ENCODE measurements at places on chromosomes 1 and 21. TPM values are rescaled to one million over a fixed set of nuclear protein-coding genes. Genes with fewer than 3 reads are reported as not detected.

Gene NCMAP
- 0.34 TPM for total RNA-seq

DNA sequence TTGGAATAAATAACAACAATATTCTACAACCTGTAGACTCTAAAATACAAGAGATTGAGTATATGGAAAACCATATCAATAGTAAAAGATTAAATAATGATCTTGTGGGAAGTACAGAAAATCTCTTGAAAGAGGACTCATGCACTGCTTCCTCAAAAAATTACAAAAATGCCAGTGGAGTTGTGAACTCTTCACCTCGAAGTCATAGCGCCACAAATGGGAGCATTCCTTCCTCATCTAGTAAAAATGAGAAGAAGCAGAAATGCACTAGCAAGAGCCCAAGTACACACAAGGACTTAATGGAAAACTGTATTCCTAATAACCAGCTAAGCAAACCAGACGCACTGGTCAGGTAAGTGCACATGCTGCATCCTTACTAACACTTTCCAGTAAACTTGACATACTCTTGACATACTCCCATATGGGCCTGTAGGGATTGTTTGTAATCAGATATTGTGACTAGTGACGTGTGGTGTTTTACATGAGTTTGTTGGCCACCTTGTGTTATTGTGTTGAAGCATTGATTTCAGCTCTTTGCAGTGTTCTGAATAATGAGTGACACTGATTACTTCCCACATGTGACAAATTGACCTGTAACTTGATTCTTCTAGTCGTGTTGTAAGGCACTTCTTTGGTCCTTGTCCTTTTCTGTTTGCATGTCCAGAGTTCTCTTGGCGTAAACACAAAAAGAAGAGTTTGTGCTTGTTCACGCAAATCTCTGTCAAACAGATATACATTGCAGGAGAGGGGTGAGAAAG is 28.0 kb downstream of the MACO1 start:
- no peaks in the 10 kb centered on the region for H3K27me3 ChIP-seq
- H3K4me1 ChIP-seq: no peaks in the 10 kb centered on the region
- H3K4me3 ChIP-seq: no peak overlapping the region
- peaks cover 47% of the 10 kb centered on the region for H3K36me3 ChIP-seq

DNA sequence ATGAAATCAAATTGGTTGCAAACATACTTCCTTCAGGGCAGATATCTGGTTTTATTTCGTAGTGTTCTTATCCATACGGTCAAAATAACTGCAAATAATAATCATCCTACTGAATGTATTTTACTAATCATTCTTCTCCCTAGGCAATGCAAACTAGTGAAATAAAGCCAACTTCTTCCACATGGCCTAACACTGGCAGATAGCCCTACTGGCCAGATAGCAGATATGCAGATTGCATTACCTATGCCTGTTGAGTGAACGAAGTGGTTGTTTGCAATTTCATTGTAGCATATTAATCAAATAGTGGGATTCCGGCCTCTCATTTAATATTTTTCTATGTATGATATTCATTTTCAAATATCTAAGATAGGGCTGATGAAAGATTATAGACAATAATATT is 116.2 kb downstream of the CENPF start:
- no peaks in the 10 kb centered on the region for H3K4me1 ChIP-seq
- H3K4me3 ChIP-seq: no peak overlapping the region
- H3K27me3 ChIP-seq: no peaks in the 10 kb centered on the region
- no peak for DNase-seq

DNA sequence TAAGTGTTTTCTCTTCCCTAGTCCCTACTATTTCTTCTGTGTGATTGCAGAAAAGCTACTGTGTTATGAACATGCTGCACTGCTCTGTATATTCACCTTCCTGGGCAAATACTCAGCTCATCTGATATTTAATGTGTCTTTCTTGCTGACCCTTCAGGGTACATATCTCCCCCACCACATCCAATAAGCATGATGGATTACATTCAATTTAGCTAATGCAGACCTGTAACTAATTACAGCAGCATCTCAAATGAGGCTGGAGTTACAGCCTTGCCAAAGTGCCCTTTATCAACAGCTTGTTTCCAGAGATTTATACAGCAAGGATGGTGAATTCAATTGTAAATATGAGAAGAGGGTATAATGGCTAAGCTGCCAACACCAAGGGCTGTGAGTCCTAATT is 144.0 kb downstream of the KCNH1 start:
- no peak for DNase-seq
- no peak overlapping the region for H3K4me3 ChIP-seq
- H3K27ac ChIP-seq: no peak overlapping the region
- no peaks in the 10 kb centered on the region for H3K4me1 ChIP-seq
- no peaks in the 10 kb centered on the region for H3K27me3 ChIP-seq
- no peaks in the 10 kb centered on the region for H3K36me3 ChIP-seq

- no peak overlapping the region for H3K27ac ChIP-seq
- H3K36me3 ChIP-seq: no peaks in the 10 kb centered on the region
- H3K4me3 ChIP-seq: no peak overlapping the region
- H3K4me1 ChIP-seq: no peaks in the 10 kb centered on the region
- no peak for DNase-seq
Observed at GRCh38 chr21:22791376-22791775, 1793.2 kb downstream of the NCAM2 start.

DNA sequence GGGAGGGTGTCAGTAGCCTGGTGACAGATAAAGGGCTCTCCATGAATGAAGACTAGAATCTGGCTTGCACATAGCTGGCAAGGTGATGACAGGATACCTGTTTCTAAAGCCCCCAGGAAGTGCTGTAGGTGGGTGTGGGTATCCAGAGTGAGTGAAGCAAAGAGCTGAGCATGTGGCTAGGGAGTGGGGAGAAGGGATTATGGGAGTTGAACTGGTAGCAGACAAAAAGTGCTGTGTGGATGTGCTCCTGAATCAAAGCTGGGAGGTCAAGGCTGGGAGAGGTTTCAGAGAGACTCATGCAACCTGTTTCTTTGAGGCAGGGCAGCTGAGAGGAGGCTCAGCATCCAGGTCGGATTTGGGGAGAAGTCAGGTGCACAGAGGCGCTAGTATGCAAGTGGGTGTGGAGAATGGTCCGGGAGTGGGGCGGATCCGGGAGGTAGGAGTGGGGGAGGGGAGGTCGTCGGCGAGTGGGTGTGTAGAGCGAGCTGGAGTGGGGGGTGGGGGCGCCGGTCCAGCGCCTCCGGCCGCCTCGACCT is 600 bp downstream of the ASTN1 start:
- H3K27me3 ChIP-seq: peaks cover 68% of the 10 kb centered on the region
- DNase-seq: no peak
- H3K4me3 ChIP-seq: peak overlapping the region; percentile 31
- no peak overlapping the region for H3K27ac ChIP-seq
- no peaks in the 10 kb centered on the region for H3K36me3 ChIP-seq

DNA sequence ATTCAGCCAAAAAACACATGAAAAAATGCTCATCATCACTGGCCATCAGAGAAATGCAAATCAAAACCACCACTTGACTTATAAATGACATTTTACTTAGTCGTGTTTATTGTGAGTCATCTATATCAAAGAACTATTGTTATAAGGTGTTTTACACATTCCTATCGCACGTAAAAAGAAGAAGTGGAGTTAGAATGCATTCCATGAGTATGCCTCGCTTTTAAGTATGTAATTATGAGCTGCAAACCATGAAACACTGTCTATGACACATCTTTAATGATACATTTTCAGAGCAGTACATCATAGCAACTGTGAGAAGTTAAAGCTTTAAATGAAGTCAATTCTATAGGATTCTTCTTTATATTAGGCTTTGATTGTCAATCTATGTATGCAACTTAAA is 614.3 kb upstream of the ADAMTS5 start:
- no peaks in the 10 kb centered on the region for H3K36me3 ChIP-seq
- H3K27me3 ChIP-seq: no peaks in the 10 kb centered on the region
- no peak overlapping the region for H3K4me3 ChIP-seq
- H3K27ac ChIP-seq: no peak overlapping the region

Gene BTBD19
- 1.2 TPM for total RNA-seq

Measured in suprapubic skin (tissue), 4 donors.